Mucosa of descending colon (tissue), 3 donors: ENCODE measurements at places on chromosomes 12 and 14.

- DNase-seq, result no peak
Measured at GRCh38 chr12:53224897-53225634, 6.9 kb downstream of the RARG start.

DNA sequence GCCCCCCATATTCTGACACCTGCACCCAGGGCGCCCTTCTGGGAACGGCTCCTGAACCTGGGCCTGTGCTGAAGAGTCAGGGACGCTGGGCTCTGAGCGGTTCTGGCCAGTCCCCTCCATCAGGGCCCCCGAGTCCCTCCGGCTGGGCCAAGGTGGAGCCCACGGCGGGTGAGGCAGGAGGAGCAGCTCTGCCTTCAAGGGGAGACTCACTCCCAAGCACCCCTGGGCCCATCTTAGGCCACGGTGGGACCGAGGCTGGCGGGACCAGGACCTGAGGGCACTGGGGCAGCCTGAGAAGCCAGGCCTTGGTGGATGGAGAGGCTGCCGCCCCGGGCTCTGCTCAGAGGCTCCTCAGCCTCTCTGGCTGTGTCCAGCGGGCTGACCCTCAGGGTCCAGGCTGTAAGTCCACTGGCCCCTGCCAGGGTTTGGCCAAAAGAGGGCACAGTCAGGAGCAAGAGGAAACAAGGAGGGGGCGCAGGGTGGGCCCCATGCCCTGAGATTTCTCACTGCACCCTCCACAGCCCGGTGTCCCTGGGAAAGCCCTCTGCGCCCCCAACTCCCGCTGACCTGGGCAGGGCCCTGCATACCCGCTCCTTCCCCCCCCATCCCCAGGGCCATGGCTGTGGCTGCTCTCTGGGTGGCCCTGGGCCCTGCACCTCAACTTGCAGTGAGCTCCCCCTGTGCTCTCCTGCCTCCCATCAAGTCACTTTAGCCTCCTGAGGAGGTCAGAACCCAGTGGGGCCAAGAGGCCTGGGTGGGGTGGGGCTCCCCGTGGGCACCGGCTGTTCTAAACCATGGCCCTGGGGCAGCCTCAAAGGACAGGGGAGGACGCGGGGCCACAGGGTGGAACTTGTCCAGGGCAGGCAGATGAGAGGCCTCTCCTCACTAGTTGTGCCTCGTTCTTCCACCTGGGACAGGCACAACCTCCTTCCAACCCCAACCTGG lies 266.4 kb upstream of the SFSWAP start:
- no peak for DNase-seq

- DNase-seq, result no peak
Measured at GRCh38 chr14:62711351-62712023, 333.8 kb downstream of the KCNH5 start.

DNA sequence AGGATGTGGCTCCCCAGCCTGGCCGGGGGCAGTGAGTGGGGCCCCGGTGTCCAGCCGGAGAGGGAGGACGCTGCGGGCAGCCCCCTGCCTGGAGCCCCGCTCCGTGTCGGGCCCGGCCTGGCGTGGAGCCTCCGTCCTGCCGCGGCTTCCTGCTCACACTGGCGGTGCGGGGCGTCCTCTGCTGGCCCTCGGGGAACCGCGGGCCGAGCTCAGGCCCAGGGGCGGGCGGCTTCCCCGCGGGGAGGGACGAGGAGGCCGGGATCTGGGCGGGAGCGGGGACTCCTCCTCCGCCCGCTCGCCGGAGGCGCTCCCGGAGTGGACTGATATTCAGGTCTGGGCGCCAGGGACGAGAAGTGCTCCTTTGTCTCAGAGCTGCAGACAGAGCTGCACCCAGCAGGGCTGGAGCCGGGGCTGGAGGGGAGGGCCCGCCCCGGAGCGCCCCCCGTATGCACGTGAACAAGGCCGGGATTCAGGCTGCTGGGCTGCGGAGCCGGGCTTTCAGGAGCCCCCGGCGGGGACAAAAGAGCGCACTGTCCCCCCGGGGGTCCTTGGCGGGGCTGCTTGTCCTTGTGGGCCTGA lies 2.2 kb downstream of the MMP17 start:
- DNase-seq, result peak; percentile 79

- DNase-seq, result no peak
Measured at GRCh38 chr12:17342381-17342961, 736.5 kb upstream of the LMO3 start.

GRCh38 chr14:87883750-87884149 lies 109.2 kb downstream of the GALC start:
- DNase-seq, result no peak

- no peak for DNase-seq
Measured at GRCh38 chr14:91310606-91311283, 66.2 kb upstream of the GPR68 start.

GRCh38 chr12:93913845-93914244 lies 234.5 kb upstream of the PLXNC1 start:
- DNase-seq, result no peak

- no peak for DNase-seq
Measured at GRCh38 chr14:30496852-30497251, 62.1 kb upstream of the G2E3 start.

DNA sequence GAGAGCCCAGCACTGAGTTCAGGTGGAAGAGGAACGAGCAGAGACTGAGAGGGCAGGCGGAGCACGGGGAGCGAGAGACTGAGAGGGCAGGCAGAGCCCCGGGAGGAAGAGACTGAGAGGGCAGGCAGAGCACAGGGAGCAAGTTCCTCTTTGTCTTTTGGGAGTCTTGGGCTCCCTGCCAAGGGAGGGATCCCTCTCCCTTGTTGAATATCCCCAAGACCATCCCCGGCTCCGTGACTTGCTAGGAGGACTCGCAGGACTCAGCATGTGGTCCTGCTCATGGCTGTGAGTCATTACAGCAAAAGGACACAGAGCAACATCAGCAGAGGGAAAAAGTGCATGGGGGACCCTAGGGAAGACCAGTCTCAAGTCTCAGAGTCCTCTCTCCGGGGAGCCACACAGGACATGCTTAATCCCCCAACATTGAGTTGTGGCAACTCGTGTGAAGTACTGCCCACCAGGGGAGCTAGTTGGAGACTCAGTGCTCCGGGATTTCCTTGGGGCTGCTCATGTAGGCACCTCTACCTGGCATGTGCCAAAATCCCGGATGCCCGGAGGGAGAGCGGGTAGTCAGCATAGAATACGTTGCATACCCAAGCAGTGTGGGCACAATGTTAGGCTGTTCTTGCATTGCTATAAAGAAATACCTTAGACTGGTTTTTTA lies 81.0 kb downstream of the CCDC92 start:
- DNase-seq, result no peak

- no peak for DNase-seq
Measured at GRCh38 chr12:75937486-75937885, 94.1 kb downstream of the PHLDA1 start.

DNA sequence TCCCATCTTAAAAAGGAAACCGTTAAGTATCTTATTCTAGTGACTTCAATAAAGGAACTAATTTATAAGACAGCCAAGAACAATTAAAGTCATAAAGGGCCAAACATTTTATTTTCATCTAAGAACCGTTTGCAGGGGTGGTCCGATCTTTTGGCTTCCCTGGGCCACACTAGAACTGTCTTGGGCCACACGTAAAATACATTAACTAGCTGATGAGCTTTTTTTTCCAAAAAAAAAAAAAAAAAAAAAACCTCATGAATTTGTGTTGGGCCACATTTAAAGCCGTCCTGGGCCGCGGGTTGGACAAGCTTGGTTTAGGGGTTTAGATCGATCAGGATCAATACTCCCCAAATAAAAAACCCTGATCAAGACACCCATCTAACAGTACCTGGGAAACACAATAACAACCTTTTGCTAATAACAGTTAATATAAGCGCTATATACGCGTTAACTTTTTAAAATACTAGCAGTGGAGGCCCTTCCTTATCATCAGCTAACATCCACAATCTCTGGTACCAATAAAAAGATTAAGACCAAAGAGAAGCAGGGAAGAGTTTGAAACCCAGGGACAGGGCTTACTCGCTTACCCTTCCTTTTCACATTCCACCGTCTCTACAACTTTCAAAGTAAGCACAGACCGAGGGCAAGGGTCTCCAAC lies 1.1 kb downstream of the NAP1L1 start:
- DNase-seq, result no peak

- DNase-seq, result no peak
Measured at GRCh38 chr12:130715998-130716968, at the start of gene RIMBP2. Gene RIMBP2, minus strand, starts transcription at chr12:130716299. Its CDS starts 237,286 bp downstream, at chr12:130479013.

GRCh38 chr12:59736786-59737185 lies 141.0 kb downstream of the SLC16A7 start:
- no peak for DNase-seq

GRCh38 chr12:13440844-13441243 lies 244.3 kb downstream of the EMP1 start:
- no peak for DNase-seq

GRCh38 chr12:132094269-132094891 lies 49.7 kb downstream of the DDX51 start:
- no peak for DNase-seq

- DNase-seq, result no peak
Measured at GRCh38 chr14:91330096-91330696, 85.7 kb upstream of the GPR68 start.

GRCh38 chr12:69196302-69197288 lies 42.8 kb upstream of the CPSF6 start:
- peak; percentile 56 for DNase-seq

DNA sequence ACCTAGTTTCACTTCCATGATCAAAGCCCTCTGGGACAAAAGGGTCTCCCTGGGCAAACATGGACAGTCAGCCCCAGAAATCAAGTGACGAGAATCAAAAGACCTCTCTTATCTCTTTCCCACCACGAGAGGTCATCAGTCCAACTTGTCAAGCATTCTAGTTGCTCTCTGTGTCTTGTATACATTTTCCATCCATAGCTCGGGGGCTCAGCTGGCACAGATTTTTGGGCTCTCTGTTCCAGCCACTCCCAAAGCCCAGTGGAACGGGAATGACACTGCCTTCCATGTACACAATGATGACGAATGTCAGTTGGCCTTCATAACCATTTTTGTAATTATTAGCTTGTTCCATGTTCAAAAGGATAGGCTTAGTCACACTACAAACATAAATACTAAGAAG lies 29.7 kb downstream of the NOS1 start:
- no peak for DNase-seq

GRCh38 chr14:58533446-58533845 lies 104.3 kb upstream of the DACT1 start:
- DNase-seq, result no peak

DNA sequence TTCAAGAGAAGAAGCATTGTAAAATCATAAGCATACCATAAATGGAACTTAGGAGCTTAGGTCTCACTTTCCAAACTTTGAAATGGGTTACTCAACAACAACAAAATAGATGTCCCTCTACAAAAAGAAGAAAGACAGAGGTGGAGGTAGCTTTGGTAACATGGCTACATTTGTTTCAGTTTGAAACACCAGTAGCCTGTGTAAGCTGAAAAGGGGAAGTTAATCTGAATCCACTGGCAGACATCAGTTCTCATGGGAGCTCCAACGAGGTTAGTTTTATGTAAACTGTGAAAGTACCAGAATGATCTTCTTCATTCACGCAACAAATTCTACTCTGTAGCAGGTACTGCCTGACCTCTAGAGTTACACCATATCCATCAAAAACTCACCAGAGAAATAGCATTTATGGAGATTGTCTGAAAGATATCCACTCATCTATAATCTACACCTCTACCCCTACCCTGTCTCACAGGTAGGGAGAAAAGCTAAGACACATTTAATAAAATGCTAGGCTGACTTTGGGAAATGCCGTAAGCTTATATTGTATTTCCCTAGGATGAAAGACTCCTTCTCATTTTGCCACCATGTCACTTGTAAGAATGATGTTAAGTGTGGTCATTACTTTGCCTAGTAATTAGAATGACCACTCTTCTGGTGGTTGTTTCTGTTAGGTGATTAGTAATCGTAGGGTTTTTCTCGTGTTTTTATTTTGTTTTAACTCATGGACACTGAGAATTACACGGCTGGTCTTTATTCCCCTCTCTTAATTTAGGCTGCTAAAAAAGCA lies 224.1 kb downstream of the ASCL1 start:
- DNase-seq, result no peak

- DNase-seq, result no peak
Measured at GRCh38 chr12:119684711-119685369, 16.9 kb downstream of the PRKAB1 start.

DNA sequence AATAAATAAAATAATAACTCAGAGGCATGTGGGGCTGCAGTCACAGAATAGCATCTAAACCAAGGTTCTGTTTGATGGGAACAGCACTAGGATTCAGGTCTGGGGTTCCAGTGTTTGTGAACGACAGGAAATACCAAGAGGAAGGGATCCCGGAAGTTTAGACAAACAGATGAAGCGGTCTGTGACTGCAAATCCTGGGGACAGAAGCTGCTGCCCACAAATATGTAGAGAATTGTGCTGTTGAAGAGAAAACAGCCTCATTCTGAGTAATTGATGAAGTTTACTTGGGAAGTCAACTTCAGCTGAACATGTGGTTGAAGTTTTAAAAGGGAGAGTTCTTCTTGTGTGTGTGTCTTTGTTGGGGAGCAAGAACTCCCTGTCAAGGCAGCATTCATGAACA lies 98.4 kb upstream of the TBX5 start:
- DNase-seq, result no peak

GRCh38 chr12:89721291-89721987 lies 12.8 kb upstream of the ATP2B1 start:
- DNase-seq, result no peak
